ENCODE measurements at places on chromosomes 7 and 10.

DNA sequence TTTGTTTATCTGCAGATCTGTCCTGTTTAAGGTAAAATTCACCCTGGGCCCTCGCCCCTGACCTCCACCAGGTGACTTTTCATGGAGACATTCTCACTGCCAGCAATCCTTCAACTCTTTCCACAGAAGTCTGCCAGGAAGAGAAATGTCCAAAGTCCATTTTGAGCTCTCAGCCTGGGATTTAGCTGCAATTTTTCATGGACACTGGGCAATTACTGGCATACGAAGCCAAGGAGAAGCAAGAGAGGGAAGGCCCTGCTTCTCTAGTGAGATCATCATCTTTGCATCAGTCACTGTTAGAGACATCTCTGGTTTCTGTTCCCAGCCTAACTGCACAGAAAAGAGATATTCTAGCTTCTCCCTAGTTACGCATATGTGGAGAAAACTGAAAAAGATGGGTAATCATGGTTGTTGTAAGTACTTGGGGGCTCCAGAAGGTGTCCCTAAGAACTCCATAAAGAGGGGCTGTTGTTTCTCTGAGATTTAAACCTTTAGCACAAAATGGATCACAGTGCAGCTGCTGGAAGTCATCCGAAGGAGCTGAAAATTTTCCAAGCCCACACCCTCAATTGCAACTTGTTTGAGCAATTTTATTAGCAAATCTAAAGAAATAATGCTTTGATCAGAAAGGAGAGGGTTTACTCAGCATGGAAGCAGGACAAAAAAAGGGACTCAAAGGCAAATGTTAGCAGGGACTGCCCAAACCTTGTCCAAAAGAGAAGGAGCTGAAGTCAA lies 168.9 kb downstream of the SNX10 start:
- no peak for DNase-seq

GRCh38 chr7:28531291-28531690 lies 119.0 kb downstream of the CREB5 start:
- DNase-seq: no peak

DNA sequence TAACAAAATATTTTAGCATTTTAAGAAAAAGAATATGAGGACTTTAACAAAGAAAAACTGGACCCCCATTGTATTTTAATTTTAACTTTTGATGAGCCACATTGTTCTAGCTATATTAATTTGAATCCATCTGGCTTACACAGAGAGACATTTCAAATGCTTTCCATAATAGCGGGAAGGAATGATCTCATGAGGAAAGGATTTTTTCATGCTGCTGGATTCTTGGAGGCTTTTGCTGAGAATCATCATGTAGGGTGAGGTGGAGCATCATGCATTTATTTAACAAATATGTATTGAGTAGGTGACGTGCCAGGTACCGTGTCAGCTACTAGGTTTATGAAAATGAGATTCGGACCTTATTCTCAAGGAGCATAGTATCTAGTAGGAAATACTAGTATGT lies 1006.3 kb downstream of the SORCS1 start:
- no peak for DNase-seq

- DNase-seq: no peak
Observed at GRCh38 chr7:83143107-83143506, 19.6 kb downstream of the PCLO start.

DNA sequence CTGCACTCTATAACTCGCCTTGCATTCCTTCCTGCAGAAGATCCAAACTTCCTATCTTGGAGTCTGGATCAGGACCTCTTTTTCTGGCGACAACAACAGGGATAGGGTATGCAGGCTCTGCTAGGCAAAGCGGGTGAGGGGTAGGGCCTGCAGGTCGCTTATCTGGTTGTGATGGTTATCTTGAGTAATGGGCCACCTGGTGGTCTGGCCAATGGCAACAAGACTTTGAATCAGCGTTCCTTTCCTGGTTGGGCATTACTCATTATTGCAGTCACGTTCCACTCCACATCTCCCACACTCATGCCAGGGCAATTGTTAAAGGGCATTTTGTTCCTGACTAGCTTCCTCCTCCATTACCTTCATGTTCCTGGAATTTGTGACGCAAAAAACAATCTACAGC lies 48.4 kb upstream of the PLXDC2 start:
- DNase-seq: no peak

GRCh38 chr7:98078197-98078870 lies 28.3 kb upstream of the LMTK2 start:
- no peak for DNase-seq

DNA sequence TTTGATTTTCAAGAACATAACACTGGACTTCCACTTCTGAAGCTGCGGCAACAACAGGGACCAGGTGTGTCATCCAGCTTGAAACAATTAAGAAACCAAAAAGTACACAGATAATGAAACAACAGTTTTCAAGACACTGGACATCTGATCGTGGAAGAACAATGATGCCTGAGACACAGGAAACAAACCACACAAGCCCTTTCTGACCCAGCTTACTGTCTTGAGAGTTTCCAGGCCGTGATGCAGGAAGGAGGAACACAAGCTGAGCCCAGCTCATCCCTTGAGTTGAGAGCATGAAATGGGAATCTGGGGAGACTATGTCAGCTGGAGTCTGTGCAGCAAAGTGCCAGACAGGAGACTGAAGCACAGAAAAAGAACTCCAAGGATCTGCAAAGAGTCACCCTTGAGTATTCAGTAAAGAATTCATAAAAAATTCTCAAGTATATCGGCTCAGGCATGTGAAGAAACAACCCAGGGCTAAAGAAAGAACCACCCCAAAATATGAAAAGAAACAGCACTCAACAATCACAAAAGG lies 91.6 kb downstream of the RNF32 start:
- no peak for DNase-seq

GRCh38 chr7:142365410-142365842 lies 107.6 kb upstream of the PRSS58 start:
- no peak for DNase-seq

- no peak for DNase-seq
Observed at GRCh38 chr10:47111329-47111862, 188.6 kb upstream of the GDF10 start.
